NCI-H446 (cell line): ENCODE measurements at places on chromosomes 3 and 15.

DNA sequence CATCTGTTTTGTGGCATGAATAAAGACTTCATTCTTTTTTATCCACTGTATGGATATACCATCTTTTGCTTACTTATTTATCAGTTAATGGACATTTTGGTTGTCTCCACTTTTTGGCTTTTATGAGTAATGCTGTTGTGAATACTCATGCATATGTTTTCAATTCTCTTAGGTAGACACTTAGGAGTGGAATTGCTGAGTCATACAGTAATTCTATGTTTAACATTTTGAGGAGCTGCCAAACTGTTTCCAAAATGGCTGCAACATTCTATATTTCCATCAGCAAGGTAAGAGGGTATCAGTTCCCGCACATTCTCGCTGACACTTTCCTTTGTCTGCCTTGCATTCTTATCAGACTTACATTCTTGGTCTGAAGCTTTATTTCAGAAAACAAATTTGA is 191.1 kb downstream of the WNT5A start:
- DNase-seq: no peak

GRCh38 chr15:68644083-68644904 is 65.5 kb downstream of the CORO2B start:
- no peak for DNase-seq

- no peak for DNase-seq
These were observed 9.2 kb downstream of the ALCAM start for GRCh38 chr3:105375750-105376511.

DNA sequence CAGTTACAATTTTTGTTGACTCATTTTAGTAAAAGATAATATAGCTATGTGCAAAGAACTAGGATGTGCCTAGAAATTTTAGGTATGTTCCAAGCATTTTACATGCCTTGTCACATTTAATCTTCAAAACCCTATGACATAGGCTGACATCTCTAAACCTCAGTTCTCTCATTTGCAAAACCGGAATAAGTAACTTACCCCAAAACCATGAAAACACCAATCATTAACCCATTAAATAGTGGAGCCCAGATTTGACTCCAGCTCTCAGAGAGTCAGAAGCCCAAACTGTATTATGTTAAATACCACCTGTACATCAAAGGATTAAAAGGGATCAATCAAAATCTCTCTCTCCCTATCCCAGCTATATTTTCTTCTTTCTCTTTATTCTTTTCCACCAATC is 36.6 kb downstream of the GSK3B start:
- DNase-seq: no peak

DNA sequence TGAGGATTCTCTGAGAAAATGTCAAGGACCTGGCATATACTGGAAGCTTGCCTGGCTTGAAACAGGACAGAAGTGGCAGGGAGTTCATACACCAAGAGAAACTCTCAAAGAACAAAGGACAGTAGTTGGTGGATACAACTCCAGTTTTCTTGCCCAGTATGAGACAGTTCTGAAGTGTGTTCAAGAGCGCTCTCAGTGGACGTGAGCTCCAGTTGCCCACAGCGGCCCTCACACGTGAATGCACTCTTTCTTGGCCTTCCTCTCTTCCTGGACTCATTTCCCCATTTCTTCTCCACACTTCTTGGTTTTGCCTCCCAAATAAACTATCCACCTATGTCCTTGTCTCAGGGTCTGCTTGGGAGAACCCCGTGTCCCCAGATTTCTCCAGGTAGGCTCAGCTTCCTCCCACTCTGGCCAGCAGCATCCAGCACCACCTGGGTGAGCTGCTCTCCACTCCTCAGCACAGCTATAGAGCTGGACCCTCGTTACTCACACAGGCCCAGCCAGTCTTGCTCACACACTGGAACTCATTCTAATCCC is 54.5 kb downstream of the DCLK3 start:
- no peak for DNase-seq

GRCh38 chr3:50242381-50242770 is 6.4 kb downstream of the GNAI2 start:
- no peak for DNase-seq
